Cortex of kidney (tissue), 1 donor: ENCODE measurements at places on chromosomes 6 and 20.

- no peak for DNase-seq
Measured at GRCh38 chr20:18288749-18289267, 481 bp downstream of the ZNF133 start.

- no peak for DNase-seq
Measured at GRCh38 chr6:13288481-13288880, 39.9 kb downstream of the TBC1D7 start.

DNA sequence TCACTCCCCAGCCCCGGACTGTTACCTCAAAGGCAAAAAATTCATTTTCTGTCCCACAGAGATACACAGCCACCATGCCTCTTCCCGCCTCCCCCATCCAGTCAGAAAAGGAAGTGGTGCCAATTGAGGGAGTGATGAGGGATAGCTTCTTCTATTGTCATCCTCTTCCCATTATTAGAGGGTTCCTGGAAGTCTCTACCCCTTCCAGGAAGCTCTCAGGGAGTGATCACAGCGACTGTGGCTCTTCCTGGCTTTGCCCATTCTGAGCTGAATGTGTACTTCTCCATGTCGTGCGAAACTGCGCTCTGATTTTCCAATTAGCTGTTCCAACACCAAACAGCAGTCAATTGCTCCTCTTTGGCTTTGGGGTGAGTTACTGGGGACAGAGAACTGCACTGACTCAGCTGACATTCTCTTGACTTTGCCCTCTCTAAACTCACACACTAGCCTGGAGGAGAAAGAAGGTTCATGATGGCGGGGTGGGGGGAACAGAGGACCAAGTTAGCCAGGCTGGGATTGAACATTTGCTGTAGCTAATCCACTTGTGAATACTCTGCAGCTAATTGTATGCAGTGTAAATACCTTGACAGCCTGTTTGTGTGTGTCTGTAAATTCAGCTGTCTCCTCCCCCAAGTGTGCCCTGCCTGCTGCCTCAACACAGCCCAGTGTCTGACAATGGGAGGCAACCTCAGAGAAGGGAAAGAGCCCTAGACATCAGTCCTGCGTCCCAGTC lies 2.4 kb upstream of the MDGA1 start:
- DNase-seq = no peak

GRCh38 chr6:38503960-38504682 lies 135.6 kb downstream of the BTBD9 start:
- DNase-seq = no peak
